ENCODE measurements at places on chromosomes 2 and 18. TPM values are rescaled to one million over a fixed set of nuclear protein-coding genes. Genes with fewer than 3 reads are reported as not detected.

The AQP12B gene
- 0.19 TPM for polyA plus RNA-seq

The RRM2 gene
- polyA plus RNA-seq: 45.9 TPM

The LGALSL gene
- 2.5 TPM for polyA plus RNA-seq

The FTCDNL1 gene
- 0.58 TPM for polyA plus RNA-seq

The HOXD4 gene
- polyA plus RNA-seq: not detected

The TCF23 gene
- not detected for polyA plus RNA-seq

The IL36RN gene
- polyA plus RNA-seq: not detected

The CCDC85A gene
- 4.0 TPM for polyA plus RNA-seq

The DYNAP gene
- not detected for polyA plus RNA-seq

The ACKR3 gene
- polyA plus RNA-seq: 7.3 TPM

The SP5 gene
- polyA plus RNA-seq: 3.9 TPM

The SLC20A1 gene
- 32.6 TPM for polyA plus RNA-seq

The SERPINB11 gene
- not detected for polyA plus RNA-seq
